Gastrocnemius medialis (tissue), 4 donors: ENCODE measurements at places on chromosomes 16 and 17. TPM values are rescaled to one million over a fixed set of nuclear protein-coding genes. Genes with fewer than 3 reads are reported as not detected.

GRCh38 chr16:23225634-23226033 is 43.1 kb downstream of the SCNN1G start:
- no peaks in the 10 kb centered on the region for H3K4me1 ChIP-seq
- H3K27ac ChIP-seq = no peak overlapping the region
- H3K36me3 ChIP-seq = no peaks in the 10 kb centered on the region
- H3K27me3 ChIP-seq = no peaks in the 10 kb centered on the region

- no peak for DNase-seq
- H3K36me3 ChIP-seq = no peaks in the 10 kb centered on the region
- no peaks in the 10 kb centered on the region for H3K4me1 ChIP-seq
- H3K27me3 ChIP-seq = peaks cover 15% of the 10 kb centered on the region
- no peak overlapping the region for H3K4me3 ChIP-seq
Measured at GRCh38 chr17:82351254-82351712, 7.8 kb upstream of the TEX19 start.

- no peaks in the 10 kb centered on the region for H3K36me3 ChIP-seq
- no peak overlapping the region for H3K27ac ChIP-seq
- no peak for DNase-seq
Measured at GRCh38 chr16:11474617-11475291, 112.0 kb downstream of the LITAF start.

DNA sequence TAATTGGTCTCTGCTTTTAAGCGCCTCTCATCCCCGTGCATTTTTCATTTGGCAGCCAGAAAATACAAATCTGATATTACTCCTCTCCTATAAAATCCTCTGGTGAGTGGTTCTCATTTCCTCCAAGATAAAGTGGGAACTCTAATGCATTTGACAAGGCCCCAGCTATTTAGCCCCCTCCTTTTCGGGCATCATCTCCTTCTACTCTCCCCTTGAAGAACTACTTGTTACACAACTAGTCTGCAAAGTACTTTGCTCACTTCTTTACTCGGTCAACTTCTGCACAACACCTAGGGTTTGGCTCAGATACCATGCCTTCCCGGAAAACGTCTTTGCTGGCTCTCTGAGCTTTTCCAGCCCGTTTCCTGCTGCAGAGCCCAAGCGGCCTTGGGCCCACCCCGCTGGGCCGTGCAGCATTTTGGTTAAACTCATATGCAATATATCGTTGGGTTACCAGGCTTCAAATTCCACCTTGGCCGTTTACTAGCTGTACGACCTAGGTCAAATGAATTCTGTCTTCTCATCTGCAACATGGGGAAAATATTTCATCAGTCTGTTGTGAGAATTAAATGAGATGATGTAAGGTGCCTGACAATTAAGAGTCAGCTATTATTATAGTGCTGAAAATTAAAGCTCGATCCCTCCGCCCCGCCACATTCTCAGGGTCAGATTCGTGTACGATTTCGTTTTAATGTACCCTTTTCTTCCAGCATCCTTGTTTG is 883 bp upstream of the TAF15 start:
- no peak for DNase-seq
- peak overlapping the region; percentile 75 for H3K4me3 ChIP-seq
- no peaks in the 10 kb centered on the region for H3K27me3 ChIP-seq

GRCh38 chr17:43134774-43135453 is 9.8 kb upstream of the BRCA1 start:
- H3K27me3 ChIP-seq = no peaks in the 10 kb centered on the region
- H3K36me3 ChIP-seq = no peaks in the 10 kb centered on the region
- H3K4me3 ChIP-seq = no peak overlapping the region
- no peak for DNase-seq
- H3K4me1 ChIP-seq = no peaks in the 10 kb centered on the region

DNA sequence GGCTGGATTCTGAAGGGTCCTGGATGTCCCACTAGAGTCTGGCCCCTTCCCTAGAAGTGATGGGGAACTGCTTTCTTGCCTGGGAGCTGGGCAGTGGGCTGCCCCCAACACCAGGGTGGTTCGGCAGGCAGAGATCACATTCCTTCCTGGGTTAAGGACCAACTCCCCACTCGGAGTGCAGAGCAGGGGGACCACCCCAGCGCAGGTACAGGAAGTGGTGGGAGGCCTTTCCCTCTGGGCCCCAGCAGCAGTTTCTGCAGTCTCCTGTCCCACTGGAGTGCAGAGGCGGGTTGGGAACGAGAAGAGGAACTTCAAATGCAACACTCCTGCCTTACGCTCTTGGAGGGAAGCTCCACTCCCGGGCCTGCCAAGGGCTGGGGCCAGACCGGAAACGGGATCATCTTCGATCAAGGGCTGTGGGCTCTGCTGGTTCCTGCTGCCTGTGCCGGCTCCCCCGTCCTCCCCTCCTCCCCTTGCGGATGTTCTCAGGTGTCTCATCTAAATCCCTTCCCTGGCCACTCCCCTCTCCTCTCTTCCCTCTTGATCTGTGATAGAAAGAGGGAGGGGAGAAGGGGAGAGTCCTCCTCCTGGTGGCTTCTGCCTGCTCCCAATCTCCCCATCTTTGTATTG is 9.0 kb upstream of the NGFR start:
- H3K4me1 ChIP-seq = no peaks in the 10 kb centered on the region
- no peak overlapping the region for H3K4me3 ChIP-seq
- no peaks in the 10 kb centered on the region for H3K36me3 ChIP-seq
- peak; percentile 17 for DNase-seq

DNA sequence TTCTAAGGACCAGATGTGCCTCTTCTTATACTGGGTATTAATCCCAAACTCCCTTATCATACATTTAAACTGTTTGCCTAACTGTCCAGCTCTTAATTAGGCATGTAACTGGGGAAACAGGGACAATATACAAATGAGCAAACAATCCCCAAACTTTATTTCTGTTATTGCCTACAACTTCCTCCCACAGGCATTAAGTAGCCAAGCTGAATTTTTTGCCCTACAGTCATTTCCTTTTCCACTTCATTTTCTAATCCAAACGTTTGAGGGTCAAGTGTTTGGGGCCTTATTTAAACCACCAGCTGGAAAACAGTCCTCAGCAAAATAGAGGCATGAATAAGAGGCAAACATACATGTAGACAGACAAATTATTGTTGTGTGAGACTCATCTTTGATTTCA is 77.4 kb upstream of the CCL2 start:
- H3K36me3 ChIP-seq = no peaks in the 10 kb centered on the region
- no peak for DNase-seq
- no peak overlapping the region for H3K27ac ChIP-seq
- no peak overlapping the region for H3K4me3 ChIP-seq
- peaks cover 6% of the 10 kb centered on the region for H3K4me1 ChIP-seq

Gene P3H4
- total RNA-seq = 2.5 TPM

Gene CCL4L2
- total RNA-seq = not detected

Gene GPR139
- total RNA-seq = not detected
